ENCODE measurements at places on chromosomes 2 and 18.

DNA sequence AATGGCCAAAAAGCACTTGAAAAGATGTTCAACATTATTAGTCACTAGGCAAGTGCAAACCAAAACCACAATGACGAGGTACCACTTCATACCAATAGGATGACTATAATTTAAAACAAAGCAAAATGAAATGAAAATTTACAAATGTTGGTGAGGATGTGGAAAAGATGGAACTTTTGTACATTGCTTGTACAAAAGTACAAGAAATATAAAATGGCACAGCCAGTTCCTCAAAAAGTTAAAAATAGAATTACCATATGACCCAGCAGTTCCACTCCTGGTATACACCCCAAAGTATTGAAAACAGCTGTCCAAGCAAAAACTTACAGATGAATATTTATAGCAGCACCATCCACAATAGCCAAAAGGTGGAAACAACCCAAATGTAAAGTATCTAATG, 107.8 kb upstream of the XPO1 start:
- DNase-seq: no peak

GRCh38 chr2:105269426-105269825, 27.9 kb downstream of the GPR45 start:
- DNase-seq: no peak

DNA sequence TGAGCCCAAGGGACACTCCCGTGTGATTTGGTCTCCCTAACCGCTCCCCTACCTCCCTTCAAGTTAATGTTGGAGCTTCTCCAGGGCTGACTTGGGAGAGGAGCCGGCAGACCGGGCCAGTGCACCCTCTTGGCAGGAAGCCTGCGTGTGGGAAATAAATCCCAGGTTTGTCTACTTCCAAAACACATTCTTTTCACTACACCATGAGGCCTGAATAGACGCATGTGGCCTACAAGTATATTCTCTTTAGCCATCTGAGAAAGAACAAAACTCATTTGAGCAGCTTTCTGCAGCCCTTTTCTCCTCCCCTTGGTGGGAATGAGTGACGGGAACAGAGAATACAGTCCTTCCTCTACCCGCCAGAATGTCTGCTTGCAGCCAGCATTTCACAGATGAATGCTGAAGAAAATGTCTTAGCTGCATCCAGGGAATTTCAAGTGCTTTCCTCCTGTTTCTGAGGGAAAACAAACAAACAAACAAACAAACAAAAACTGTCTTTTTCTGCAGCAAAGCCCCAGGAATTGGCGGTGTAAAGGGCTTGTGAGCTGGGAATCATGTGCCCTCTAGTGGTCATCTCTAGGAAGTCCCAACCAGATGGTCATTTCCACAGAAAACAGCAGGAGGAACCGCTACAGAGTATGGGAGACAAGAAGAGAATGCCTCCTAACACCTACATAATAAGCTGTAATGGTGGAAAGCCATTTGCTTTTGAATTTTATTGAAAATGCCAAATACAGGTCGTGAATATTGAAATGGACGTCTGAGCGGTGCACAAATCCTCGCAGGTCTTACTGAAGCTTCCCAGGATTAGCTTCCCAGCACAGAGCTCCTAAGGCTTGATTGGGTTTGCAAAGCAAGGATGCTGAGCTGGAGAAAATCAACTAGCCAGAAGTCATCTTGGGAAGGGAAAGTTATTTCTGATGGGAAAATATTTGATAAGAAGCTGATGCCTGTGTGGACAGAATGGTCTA, 41.2 kb upstream of the DAPL1 start:
- DNase-seq: no peak

GRCh38 chr2:12430407-12431133, 286.2 kb upstream of the TRIB2 start:
- DNase-seq: no peak

GRCh38 chr18:9096685-9097084, 5.8 kb upstream of the NDUFV2 start:
- no peak for DNase-seq

DNA sequence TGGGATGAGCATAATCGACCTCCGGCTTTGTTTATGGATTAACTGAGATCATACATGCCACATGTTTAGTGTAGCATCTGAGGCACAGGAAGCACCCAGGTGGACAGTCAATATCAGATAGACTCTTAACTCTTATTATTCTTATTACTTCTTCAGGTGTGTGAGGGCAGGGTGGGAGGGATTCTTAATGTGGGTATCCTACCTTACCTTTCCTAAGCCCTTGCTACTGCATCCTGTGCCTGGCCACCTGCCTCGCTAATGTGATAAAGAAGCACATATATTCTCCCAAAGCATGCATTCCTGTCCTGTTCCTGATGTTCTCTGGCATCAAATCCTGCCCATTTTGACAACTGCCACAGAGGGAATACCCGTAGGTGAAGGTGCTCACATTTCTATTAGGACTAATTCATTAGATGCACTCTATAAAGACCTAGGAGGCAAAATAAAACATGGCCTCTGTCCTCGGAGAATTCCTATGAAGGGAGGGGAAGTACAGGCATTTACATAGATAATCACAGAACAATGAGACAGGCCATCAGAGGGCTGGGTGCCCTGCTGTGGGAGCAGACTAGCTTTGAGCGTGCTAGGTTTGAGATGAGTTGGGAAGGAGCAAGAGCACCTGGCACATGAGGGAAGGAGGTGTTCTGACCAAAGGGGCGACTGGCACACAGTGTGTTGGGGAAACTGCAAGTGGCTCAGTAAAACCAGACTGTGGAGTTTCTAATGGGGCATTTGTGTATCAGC, 19.5 kb upstream of the CELF4 start:
- no peak for DNase-seq

DNA sequence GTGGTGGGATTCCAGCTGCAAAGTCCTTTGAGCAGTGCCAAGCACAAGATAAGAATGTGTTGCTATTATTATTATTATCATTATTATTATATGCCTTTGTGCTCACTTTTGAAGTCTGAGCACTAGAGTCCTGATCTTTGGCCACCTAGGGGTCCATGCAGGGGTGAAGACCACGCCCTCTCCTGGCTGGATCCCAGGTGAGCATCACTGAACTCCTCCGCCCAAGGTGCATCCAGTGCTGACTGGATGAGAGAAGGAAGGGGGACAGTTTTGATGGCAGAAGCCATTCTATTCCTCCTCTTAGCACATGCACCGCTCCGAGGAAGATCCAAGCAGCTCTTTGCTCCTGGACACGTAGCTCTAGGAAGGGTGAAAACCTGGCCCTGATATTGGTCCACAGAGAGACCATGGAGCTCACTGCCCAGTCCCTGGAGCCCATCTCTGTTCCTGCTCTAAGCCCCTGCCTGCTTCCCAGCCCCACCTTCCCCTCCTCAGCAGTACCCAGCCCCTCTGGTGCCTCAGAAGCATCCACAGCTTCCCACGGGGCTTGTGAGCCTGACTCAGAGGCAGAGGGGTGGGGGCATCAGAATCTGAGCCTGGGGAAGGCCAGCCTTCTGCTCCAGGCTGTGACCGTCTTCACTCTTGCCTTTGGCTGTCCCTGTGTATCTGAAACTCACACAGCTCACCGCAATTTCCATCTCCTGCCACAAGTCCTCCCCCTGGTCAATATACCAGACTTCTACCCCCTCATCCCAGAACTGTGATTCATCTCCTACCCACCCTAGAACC, 45.4 kb downstream of the MCFD2 start:
- DNase-seq: no peak

DNA sequence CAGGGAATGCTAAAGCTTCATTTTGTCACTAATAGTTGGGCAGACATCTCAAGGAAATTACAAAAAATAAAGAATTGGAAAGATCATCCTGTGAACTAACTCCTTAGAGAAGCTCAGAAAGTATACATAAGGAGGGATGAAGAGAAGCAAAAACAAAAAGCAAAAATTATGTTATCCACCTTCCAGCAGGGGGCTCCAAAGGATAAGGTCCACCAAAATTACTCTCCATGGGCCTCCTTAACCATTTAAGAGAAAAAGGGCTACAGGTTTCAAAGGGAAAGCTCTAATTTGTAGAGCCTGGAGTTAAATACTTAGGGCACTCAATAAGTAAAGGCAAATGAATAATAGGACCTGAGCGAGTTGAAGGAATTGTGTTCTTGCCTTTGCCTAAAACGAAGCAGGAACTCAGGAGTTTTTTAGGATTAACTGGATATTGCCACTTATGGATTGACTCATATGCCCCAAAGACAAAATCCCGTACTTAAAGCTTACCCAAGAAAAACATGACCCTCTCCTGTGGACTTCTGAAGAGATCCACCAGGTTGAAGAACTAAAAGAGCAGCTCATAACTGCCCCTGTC, 1167.9 kb downstream of the DSC3 start:
- no peak for DNase-seq

DNA sequence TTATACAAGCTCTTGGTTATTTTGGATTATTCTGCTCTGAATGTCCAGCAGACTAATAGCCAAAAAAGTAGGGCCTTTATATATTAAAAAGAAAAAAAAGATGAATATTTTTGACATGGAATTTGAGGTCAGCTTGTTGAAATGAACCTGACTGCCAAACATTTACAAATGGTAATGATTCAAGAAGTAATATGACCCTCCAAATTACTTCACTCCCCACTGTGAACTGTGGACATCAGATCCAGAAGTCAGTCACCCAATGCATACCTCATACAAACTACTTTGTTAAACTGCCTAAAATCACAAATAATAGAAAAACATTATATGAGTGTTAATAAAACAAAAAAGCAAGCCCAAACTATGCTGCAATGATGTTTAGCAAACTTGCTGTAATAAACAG, 10.0 kb downstream of the EPG5 start:
- no peak for DNase-seq

GRCh38 chr2:124836416-124836815, 811.3 kb downstream of the CNTNAP5 start:
- no peak for DNase-seq

DNA sequence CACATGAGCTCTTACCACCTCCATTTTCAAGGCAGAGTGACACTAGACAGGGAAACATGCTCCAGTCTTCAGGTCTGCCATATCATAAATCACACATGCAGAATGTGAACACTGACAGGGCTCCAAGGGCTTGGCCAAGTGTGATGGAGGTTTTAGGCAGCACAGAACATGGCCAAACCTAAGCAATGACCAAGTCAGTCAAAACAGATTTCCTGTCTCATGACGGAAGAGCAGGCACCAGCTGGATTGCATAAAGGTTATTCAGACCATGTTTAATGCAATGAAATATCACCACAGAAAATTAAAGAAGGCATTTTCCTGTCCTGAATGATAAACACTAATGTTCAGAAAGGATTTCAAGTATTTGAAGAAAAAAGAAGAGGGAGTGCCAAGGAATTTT, 72.5 kb downstream of the SUMO1 start:
- DNase-seq: no peak

DNA sequence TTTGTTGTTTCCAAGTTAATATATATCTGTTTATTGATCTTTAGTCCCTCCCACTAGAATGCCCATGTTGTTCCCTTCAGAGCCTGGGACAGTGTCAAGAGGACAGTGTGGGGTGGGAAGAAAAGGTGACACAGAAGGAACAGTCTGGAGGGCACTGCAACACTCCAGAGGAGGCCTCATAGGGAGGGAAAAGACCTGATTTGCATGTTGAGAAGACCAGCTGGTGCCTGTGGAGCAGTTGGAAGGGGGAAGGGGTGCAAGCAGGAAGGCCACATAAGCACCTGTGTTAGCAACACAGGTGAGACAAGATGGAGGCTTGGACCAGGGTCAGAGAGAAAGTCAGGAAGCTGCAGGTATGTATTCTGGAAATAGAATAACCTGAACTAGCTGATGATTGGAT, 48.1 kb upstream of the FHOD3 start:
- DNase-seq: no peak
